Breast epithelium (tissue), 4 donors: ENCODE measurements at places on chromosomes 2 and 18. TPM values are rescaled to one million over a fixed set of nuclear protein-coding genes. Genes with fewer than 3 reads are reported as not detected.

DNA sequence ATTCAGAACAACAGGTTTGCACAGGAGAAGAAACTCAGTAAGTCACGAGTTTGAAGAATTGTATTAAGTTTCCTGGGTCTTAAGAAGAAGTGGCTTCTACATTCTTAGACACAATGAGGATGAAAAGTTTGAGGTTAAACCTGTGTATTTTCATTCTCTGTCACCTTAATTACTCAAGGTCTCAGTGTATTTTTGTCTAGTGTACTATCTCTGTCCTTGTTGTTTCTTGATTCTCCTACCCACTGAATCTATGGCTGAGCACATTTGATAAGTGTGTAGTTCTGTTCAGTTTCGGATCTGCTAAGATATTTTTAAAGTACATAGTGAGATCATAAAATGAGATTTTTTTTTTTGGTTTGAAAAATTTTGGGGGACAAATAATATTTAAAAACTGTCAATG lies 460.7 kb downstream of the NRXN1 start:
- no peak for DNase-seq

GRCh38 chr2:174588463-174588862 lies 9.1 kb downstream of the WIPF1 start:
- no peak for DNase-seq

DNA sequence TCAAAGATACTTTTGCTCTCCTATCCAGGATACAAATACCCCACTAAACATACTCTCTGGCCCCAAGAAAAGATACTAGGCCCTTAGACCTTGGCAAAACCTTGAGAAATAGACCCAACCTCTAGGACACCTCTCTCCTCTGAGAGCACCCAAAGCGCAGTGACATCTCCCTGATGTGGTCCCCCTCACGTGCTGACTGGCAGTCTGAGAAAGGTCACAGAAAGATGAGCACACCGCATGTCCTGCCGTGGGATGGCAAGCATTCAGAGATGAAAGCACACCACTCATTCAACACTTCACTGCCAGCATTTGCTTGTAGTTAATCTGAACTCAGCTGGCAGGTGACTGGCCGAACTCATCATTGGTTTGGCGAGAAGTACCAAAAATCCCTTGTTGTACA lies 6.1 kb upstream of the TBC1D8 start:
- no peak for DNase-seq

The ITGA4 gene
- 6.7 TPM for total RNA-seq

DNA sequence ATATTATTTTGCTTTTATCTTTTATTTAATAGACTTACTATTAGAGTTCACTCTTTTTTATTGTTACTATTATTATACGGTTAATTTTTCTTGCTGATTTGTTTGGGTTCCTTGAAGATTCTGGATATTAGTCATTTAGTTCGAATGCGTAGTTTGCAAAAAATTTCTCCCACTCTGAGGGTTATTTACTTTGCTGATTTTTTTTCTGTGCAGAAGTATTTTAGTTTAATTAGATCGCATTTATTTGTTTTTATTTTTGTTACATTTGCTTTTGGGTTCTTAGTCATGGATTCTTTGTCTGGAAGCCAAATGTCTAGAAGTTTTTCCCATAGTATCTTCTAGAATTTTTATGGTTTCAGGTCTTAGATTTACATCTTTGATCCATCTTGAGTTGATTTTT lies 585.2 kb downstream of the CPS1 start:
- DNase-seq = no peak

DNA sequence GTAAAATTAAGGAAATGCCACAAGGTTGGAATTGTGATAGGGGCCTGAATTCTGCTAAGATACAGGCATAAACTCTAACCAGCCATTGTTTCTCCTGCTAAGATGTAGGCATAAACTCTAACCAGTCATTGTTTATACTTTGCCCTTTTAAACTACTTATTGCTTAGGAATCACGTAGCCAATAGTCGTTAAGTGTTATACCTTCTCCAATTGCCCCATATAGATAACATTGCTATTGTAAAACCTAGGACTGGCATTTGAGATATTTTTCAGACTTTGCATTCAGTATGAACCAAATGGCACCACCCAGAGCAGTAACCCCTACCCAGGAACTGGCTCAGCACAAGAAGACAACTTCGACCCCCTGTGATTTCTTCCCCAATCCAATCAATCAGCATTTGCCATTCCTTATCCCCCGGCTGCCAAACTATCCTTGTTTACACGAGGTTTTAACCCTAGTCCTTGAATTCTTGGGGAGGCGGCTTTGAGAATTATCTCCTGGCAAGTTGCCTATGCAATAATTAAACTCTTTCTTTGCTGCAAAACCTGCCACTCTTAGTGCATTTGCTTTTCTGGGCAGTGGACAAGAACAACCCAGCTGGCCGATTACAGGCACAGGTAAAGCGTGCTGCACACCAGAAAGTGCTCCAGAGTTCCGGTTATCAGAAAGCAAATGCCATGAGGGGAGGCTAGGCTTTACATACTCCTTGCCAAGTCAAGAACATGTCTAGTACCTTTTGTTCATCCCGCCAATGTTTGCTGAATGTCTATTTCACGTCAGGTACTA lies 167.6 kb downstream of the LAMA1 start:
- no peak for DNase-seq

The SELENOI gene
- 6.6 TPM for total RNA-seq

The SOCS6 gene
- 32.9 TPM for total RNA-seq

- DNase-seq = no peak
Observed at GRCh38 chr2:39024833-39025232, 96.0 kb downstream of the SOS1 start.

The RAB17 gene
- 39.7 TPM for total RNA-seq

The DQX1 gene
- 0.66 TPM for total RNA-seq

The FAM161A gene
- total RNA-seq = 4.0 TPM
